Retinal pigment epithelial cell (primary cell): ENCODE measurements at places on chromosomes 12 and 14.

GRCh38 chr12:54988402-54989054, 4.0 kb upstream of the TESPA1 start:
- no peak for DNase-seq

DNA sequence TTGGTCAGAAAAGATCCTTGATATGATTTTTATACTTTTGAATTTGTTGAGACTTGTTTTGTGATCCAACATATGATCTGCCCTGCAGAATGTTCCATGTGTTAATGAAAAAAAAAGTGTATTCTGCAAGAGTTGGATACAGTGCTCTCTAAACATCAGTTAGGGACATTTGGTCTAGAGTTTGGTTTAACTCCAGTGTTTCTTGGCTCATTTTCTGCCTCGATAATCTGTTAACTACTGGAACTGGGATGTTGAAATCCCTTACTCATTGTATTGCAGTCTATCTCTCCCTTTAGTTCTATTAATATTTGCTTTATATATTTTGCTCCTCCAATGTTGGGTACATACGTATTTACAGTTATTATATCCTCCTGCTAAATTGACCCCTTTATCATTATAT, 18.3 kb upstream of the TXNRD1 start:
- no peak for DNase-seq

DNA sequence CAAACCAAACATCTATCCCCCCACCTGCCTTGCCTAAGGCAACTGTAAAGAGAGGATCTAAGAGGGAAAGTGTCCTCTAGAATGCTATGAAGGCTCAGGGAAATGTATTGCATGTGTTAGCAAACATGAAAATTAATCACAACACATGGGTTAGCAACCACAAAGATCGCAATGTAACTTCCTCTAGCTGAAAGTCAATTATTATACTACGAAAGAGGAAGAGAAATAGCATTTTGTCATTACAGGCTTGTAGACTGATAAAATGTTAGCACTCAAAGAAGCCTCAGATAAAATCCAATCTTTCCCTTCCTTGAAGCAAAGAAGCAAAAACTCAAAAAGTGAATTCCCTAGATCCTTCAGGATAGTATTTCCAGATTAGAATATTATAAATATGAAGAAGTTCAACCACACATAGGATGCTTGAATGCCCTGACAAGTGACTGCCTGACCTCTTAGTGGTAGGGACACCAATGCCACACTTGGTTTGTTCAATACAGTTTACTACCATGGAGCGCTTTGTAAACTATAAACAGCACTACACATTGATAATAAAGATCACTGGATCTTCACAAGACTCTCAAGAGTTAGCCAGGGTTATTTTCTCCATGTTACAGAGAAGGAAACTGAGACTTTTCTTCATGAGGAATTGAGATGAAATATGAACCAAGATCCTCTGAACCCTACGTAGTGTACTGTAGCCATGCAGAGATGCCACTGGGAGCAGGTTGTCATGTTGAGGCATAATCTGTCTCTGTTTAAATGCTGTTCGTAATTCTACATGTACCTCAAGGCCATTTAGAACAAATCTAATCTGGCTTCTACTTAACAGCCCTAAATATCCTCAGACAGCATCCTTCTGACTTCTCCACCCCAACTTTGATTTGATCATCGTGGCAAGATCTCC, 100.7 kb downstream of the ITPR2 start:
- no peak for DNase-seq

GRCh38 chr12:55469291-55469690, 647 bp downstream of the OR6C70 start:
- DNase-seq: no peak

DNA sequence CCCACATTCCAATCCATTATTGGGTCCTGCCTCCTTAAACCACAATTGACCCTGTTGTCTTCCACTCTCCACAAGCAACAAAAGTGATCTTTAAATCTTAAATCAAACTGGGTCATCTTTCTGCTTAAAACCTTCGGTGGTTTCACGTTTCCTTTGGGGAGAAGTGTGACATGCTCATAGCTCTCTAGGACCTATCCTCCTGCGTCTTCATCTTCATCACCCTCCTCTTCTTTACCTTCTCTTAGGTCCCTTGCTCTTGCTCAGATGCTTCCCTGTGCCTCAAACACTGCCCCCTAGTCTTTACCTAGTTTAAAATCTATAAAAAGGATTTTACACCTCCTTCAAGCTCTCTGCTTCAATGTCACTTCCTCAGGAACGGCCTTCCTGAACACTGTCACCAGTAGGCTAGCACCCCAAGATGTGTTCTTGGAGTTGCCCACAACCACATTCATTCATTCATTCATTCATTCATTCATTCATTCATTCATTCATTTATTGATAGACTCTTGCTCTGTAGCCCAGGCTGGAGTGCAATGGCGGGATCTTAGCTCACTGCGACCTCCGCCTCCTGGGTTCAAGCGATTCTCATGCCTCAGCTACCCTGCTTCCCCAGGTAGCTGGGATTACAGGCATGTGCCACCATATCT, 46.8 kb downstream of the GALNT4 start:
- DNase-seq: no peak
